ENCODE measurements at places on chromosomes 3 and 15. TPM values are rescaled to one million over a fixed set of nuclear protein-coding genes. Genes with fewer than 3 reads are reported as not detected.
A peak's percentile ranks its signal among the peaks of the same experiment; 100 is the strongest.

DNA sequence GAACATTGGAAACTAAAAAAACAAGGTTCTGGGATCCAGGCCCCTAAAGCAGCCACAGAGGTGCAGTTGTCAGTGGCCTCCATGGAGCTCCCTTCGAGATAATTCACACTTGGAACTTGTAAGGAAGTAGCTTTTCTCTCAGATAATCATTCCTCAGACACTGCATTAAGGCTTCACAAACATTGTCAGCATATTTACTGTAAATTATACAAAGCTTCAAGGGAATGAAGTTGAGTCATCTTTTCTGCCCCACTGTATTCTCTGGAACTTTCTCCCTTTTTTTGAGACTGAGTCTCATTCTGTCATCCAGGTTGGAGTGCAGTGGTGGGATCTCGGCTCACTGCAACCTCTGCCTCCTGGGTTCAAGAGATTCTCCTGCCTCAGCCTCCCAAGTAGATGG lies 7.1 kb downstream of the BLOC1S6 start:
- DNase-seq, result no peak

- peak; percentile 78 for DNase-seq
These were observed at the start of gene SPRED1 for GRCh38 chr15:38252481-38253350. SPRED1 (plus strand) TSS chr15:38252836; CDS start chr15:38253186, 350 bp downstream.

DNA sequence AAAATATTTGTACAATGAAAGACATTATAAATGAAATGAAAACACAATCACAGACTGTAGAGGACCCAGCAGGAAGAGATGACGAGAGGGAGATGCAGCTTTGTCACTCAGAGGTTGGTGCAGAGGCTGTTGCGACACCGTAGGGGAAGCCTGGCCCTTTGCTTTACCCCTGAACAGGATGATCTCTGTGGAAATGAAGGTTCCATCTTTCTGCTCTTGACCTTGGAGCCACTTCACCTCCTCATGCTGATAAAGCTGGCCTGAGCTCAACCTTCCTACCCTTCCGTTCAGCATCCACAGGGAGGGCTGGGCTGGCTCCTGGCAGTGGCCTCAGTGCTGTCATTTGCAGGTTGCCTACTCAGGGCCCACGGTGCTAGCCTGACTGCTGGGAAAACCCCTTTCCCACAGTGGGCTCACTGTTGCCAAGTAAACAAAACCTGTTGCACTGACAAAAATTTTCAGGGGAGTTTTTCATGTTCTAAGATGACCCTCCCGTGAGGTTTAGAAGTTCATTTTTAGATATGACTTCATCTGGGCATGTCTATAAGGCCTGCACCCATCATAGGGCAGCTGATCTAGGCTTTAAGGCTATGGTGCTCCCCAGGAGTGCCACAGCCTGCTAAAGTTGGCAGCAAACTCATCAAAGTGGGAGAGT lies 3.0 kb upstream of the CD80 start:
- DNase-seq, result no peak

DNA sequence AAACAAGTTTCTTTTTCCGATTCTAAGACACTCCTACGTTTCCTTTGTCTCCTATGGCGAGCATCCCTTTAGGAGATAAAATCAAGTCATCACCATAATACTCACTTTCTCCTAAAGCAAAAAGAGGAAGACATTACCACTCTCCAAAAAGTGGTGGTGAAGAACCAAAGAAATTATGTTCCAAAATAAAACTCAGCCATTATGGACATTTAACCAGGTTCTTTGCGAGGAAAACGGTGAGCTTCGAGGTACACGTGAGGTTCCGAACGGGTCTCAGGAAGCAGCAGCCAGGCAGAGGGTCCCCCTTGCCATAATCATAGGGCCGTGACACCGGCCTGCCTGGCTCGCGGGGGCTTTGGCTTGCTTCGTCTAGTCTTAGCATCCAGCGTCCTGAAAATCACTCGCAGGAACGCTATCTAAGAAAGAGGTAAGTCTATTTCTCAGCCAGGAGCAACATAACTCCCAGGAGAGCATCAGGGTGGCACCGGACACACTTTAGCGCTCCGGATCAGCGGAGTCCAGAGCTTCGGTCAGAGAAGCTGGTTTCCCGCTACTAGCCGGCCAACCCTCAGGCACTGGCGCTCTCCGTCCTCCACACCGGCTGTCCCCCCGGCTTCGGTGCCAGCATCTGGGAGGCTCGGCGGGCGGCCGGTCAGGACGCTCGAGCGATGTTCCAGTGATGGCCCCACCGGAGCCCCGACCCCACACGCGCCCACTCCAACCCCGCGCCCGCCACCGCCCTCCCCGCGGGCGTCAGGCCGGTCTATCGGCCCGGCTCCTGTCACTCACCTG lies 581 bp downstream of the IP6K1 start:
- DNase-seq, result peak; percentile 50

MESP2 gene
- total RNA-seq, result not detected

VWA5B2 gene
- total RNA-seq, result not detected

IL17RD gene
- 46.1 TPM for total RNA-seq

Measured in tongue (tissue), 3 donors.